Naive thymus-derived CD4-positive, alpha-beta T cell (primary cell): ENCODE measurements at places on chromosomes 2 and 18.

DNA sequence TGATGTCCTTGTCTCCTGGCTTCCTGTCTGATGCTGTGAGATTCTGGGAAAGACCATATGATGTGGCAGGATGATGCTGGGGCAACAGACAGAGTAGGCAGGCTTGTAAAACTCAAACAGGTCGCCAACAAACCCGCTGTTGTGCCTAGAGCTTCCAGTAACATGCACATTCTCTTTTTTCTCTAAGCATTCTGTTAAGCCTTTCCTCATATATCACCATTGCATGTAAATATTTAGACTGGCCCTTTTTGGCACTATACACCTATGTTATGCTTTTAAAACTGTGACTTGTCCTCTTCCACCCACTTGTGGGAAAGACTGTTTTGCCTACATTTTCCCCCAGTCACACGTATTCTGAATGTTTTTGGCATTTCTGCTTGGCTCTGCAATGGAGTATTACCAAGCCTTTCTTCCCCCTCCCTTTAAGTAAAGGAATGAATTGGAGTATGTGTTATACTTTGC lies 250.4 kb upstream of the TANK start:
- DNase-seq: no peak

- no peak for DNase-seq
Measured at GRCh38 chr2:102455061-102455670, 17.9 kb upstream of the SLC9A4 start.

DNA sequence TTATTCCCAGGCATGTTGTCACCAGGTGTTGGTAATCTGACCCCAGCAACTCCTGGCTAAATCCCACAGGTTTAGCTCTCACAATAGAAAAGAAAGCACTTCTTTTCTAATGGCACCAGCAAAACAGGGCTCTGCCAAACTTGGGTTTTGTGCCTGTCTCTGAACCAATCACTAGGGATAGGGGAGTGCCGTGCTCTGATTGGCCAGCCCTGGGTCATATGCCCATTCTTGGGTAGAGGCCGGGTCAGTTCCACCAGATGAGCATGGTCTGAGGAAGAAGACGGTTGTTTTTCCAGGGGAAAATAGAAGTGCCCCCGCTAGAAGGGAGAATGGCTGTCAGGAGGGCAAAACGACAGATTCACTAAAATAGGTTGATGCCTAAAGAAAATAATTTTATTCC lies 14.7 kb downstream of the CDK15 start:
- DNase-seq: no peak

GRCh38 chr18:40414155-40414754 lies 1540.8 kb upstream of the PIK3C3 start:
- DNase-seq: no peak

DNA sequence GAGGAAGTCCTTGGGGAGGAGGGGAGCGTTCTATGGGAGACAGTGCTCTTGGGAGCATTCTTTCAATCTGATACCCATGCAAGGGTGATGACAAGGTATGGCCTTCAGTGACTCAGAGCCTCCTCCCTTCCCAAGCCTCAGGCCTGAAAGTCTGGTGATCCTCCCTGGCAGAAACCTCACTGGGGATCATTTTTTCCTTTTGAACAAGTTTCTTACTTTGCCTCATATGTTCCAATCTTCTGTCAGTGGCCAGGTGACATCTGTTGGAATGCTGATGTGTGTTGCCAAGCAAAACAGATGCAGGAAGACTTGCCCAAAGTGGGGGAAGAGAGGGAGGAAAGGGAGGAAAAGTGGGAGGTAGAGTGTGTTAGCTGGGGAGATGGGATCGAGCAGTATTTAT lies 224.8 kb downstream of the NEDD4L start:
- DNase-seq: no peak

DNA sequence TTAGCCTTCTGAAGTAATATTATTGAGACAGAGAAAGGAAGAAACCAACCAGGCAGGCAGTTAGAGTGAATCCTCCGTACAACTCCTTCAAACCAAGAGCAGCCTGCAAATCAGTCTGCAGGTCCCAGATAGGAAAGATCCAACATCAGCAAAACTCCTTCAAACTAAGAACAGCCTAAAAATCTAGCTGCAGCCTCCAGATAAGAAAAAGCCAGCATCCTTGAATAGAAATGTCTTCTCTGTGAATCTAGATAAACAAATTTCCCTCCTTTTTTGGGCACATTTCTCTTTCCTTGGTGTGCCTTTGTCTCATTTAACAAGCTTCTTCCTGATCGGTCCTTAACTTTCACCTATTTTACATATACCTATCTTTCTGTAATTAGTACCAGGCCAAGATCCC lies 1004.6 kb upstream of the TMEFF2 start:
- DNase-seq: no peak

DNA sequence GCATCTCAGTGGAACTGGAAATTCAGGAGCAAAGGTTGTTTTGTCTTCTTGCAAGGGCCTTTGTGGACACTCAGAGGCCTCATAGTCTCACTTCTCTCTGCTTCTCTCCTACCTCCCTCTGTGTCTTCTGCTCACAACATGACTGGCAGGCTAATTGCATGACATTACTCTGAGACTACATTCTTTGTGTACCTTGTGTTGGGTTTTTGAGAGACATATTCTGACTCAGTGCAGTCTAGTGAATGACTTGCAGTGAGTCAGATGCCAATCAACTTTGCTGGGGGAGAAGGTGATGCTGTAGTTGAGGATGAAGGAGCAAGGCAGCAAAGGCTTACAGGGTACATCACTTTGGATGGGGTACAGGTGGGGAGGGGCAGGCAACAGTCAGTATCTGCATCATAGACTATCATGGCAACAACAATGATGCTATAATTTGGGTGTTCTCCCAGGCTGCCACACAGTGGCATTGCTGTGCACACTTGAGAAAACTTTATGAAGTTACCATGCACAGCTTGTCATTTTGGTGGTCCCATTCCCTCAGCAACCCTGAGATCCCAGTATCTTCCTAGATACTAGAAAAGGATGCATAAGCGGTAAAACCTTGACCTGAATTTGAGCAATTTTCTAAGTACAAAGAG lies 69.3 kb upstream of the SLC16A14 start:
- no peak for DNase-seq

DNA sequence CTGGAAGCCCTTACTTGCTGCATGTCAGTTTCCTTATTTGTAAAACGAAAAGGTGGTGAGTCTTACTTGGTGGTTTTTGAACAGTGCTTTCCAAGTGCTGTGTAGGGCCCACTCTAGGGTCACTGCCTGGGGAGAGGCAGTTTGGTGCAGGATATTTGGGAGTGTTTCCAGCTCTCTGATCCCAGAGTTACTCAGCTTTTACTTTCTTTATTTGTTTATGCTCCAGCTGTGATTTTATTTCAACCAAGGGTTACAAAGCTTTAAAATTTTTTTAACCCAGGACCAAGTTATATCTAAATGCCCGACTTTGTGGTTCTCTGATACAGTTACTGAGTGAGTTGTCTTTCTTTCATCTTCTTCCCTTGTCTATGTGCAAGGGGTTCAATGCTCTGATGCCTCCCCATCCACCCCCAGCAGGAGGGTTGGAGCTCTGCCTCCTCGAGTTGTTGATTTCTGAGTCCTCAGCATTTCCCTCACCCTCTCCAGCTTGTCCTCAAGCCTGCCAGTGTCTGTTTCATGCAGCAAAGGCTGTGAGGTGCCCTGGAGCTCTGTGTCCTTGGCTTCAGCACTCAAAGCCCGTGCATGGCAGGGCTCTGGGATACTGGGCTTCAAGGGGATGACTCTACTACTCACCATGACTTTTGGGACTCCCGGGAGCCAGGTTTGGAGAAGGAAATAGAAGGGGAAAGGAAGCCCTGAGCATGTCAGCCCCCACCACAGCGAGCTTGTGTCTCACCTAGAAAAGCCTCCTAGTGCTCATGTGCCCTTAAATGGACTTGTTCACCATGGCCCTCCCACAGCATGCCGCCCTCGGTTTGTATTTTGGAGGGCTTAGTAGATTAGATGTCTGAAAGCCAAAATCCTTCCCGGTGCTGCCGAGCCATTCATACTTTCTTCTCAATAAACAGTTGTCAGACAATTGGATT lies 236.8 kb downstream of the SETBP1 start:
- DNase-seq: no peak

- DNase-seq: no peak
Measured at GRCh38 chr2:54610700-54611099, 112.8 kb upstream of the EML6 start.

DNA sequence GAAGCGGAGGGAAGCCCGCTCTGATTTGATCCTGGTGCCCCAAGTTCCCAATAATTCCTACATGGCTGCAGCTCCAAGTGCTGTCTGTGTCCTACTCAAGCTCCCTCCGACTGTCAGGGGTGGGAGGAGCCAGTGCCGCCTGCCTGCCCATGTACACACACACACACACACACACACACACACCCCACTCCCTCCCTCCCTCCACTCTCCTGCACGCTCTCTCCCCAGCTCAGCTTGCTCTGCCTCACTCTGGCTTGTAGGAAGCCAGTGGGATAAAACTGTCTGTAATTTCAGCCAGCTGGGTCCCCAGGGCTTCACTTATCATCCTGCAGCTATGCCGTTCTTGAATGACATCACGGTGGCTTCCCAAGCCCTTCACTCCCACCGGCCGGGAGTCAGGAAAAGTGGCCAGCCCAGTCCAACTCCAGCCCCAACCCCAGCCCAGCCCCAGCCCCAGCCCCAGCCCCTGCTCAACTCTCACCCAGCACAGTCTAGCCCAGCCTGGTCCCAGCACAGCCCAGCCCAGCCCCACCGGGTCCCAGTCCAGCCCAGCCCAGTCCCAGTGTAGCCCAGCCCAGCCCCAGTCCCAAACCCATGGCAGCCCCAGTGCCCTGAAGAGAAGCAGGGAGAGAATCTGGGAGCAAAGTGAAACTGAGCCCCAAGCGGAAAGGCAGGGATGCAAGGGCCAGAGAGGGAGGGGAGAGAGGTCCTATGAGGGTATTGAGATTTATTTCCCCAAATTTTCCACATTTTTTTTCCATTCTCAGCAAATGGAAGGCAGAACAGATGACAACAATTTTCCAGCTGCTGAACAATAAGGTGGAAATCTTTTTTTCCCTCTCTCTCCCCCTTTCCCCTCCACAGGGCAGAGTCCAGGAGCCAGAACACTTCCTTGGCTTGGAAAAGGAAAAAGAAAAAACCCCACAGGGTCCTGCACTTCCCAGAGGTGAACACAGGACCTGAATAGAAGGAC lies 144.0 kb downstream of the TNS1 start:
- DNase-seq: no peak

DNA sequence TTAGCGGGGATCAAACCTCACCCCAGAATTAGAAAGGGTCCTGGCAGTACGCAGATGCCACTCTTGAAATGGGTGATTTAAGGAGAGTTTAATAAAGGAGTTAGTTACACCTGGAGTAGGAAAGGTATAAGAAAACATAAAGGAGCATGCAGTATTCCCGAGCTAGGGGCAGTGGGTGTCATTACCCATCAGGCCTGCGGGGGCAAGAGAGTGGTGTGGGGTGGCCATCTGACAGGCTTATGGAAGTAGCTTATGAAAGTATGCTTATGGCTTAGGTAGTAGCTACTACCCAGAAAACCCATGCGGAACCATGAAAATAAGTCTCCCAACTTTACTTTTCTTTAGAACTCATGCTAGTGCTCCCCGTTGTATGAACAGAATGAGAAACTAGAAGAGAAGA lies 568.9 kb upstream of the ACVR2A start:
- DNase-seq: no peak

DNA sequence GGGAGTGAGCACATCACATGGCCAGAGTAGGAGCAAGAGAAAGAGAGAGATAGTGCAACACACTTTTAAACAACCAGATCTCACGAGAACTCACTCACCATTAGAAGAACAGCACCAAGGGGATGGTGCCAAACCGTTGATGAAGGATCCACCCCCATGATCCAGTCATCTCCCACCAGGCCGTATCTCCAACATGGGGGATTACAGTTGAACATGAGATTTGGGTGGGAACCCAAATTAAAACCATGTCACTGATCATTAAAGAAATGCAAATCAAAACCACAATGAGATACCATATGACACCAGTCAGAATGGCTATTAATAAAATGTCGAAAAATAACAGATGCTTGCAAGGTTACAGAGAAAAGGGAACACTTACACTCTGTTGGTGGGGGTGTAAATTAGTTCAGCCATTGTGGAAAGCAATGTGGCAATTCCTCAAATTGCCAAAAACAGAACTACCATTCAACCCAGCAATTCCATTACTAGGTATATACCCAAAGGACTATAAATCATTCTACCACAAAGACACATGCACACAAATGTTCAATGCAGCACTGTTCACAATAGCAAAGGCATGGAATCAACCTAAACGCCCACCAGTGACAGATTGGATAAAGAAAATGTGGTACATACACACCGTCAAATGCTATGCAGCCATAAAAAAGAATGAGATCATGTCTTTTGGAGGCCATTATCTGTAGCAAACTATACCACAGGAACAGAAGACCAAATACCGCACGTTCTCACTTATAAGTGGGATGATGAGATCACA lies 137.1 kb downstream of the COL6A3 start:
- no peak for DNase-seq

GRCh38 chr2:200773083-200773482 lies 38.6 kb upstream of the BZW1 start:
- DNase-seq: no peak

GRCh38 chr2:136765256-136766072 lies at the start of gene THSD7B:
Gene THSD7B (plus strand): TSS chr2:136765545. CDS start chr2:136882179, 116,634 bp downstream.
- no peak for DNase-seq

GRCh38 chr2:149330127-149331022 lies at the start of gene LYPD6:
Gene LYPD6 (plus strand): TSS chr2:149330587. CDS start chr2:149437709, 107,122 bp downstream.
- DNase-seq: no peak

DNA sequence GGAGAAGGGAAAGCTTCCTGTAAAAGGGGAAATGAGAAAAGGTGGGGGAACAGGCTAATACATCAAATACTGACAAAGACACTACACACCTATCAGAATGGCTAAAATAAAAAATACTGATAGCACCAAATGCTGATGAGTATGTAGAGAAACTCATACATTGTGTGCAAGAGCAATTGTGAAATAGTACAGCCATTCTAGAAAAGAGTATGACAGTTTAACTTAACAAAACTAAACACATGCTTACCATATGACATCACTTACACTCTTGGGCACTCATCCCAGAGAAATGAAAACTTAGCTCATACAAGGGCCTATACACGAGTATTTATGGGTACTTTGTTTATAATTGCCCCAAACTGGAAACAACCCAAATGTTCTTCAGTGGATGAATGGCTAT lies 53.4 kb downstream of the ZNF638 start:
- no peak for DNase-seq

DNA sequence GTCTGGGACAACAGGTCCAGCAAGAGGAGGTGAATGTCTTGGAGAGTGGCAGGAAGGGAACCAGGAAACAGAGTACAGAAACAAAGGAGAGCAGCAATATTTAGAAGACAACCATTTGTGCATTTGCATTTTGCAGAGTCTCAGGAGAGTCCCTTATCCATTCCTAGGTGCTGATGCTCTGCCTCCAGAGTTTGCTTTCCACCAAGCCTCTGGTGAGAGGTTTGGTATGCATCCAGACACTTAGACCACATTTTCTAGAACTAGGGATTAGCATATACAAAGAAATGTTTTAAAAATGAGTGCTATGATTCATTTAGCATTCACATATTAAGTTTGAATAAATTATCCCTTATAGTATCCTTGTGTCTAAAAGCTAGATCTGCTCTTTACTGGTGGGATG lies 18.5 kb upstream of the LRATD1 start:
- no peak for DNase-seq

GRCh38 chr2:84891355-84892010 lies 10.6 kb upstream of the TRABD2A start:
- no peak for DNase-seq
